ENCODE measurements at places on chromosomes 6 and 20.
A peak's percentile ranks its signal among the peaks of the same experiment; 100 is the strongest.

- DNase-seq = no peak
These were observed 10.0 kb upstream of the L3MBTL3 start for GRCh38 chr6:130008236-130008873.

DNA sequence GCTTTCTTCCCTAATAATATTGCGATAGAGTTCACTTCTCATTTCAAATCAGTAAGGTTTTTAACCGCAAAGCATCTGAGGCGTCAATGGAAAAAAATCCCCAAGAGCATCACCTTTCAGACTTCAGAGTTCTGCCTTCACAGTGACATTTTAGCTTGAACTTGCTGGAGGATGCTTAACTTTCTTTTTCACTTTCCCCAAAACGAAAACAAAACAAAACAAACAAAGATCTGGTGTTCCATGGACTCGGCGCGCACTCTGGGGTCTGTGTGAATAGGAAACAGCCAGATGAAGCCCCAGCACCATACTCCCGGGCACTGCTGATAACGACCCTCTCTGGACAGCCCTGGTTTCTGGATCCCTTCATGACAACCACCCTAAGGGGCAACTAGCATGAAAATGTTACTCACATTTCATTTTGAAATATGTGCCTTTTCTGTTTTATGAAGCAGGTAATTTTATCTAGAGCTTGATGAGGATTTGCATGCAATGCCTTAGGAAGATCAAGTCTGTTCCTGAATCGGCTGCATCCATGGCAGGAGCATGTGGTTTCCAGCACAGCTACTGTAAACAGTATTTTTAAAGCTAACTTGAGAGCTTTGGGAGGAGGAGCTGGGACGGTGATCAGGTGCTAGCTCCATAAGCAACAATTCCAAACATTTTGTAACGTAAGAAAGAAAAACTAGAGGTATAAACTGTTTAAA, 44.5 kb downstream of the RAMACL start:
- no peak for DNase-seq

GRCh38 chr6:36546308-36546919, 865 bp downstream of the STK38 start:
- peak; percentile 33 for DNase-seq

GRCh38 chr6:70371454-70372105, 41.7 kb upstream of the FAM135A start:
- DNase-seq = peak; percentile 60

DNA sequence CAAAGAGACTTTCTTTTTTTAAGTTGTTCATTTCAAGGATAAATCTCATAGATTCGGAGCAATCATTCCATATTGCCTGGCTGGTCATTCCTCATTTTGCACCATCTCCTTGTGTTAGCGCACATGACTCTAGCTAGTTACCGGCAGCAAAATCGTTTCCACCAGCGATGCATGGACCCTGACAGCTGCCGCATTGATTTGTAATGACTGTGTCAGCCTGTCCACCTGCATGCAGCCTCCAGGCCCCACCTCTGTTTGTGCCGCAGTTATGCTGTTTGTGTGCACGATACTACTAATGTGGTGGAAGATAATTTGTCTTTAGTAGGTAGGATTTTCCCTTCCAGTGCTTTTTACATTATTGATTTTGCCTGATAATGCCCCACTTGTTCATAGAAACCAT, 164.0 kb downstream of the TBC1D7 start:
- DNase-seq = no peak

GRCh38 chr20:48047447-48047846, 262.2 kb upstream of the SULF2 start:
- DNase-seq = no peak

DNA sequence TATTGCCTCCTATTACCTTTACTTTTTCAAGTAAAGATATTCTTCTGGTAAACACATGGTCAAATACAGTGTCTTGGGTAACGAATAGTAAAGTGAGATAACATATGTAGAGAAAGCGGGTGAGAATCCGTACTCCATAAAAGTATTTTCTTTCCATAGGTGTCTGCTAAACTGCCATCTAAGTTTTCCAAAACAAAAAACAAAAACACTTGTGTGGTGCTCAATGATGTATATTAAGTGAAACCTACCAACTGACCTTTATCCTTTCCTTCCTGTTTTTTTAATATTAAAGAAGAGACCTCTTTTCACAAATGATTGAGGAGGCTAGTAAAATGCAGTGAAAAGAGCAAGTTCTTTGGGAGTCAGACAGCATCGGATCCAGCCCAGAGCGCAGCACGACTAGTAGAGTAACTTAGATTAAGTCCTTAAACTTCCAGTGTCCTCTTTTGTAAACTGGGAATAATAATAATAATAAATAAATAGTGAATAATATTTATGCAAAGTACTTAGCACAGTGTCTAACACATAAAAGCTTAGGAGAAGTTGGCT, 437 bp upstream of the CDKAL1 start:
- peak; percentile 44 for DNase-seq

DNA sequence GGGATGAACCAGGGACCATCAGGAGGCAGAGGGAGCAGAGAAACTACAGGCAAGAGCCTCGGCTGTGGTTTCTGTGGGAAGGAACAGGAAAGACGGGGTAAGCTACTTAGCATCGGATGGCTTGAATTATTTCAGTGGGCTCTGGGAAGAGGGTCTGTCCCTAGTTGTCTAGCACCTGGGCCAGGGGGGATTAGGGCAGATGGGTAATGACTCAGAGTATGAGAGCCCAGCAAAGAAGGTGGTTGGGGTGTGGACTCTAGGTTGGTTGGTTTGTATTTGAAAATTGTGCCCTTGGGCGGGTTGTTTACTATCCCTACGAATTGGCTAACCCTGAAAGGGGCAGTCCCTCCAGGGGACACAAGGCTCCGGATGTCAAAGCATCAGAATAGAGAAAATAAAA, 148.5 kb upstream of the TAB2 start:
- DNase-seq = no peak

- peak; percentile 74 for DNase-seq
These were observed 28.6 kb downstream of the RALY start for GRCh38 chr20:34022151-34022838.

- no peak for DNase-seq
These were observed 684.6 kb downstream of the DOK5 start for GRCh38 chr20:55160037-55160436.

DNA sequence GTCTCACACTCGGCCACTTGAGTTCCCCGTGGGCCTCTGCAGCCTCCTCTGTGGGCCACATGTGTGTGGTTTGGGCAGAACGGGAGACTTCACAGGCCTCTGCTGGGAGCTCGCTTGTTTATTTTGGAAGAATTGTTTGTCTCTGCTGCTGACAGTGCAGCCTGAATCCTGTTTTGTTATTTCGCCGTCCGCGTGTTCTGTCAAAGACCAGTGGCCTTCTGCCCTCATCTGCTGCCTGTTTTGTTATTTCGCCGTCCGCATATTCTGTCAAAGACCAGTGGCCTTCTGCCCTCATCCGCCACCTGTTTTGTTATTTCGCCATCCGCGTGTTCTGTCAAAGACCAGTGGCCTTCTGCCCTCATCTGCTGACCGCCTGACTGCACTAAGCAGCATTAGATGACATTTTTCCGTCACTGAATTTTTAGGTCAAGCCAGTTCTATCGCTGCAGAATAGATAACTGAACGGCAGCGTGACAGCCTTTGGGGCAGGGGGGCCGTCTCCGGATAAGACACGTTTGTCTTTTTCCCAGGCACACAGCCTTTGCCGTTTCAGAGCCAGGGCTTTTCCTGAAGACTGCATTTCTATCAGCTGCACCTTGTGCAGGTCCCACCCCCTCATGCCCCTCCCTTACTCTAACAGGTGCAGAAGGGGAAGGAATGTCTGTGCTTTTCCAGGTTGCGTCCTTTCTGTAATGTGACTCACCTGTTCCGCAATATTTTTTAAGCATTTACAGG, 158.5 kb upstream of the AFDN start:
- DNase-seq = no peak

- DNase-seq = peak; percentile 17
These were observed at the start of gene GABRR1 for GRCh38 chr6:89217299-89217910. GABRR1 (minus strand) TSS chr6:89217358; CDS start chr6:89217322, 36 bp downstream.

GRCh38 chr6:56793938-56794337, 151.2 kb upstream of the DST start:
- no peak for DNase-seq

- DNase-seq = peak; percentile 42
These were observed 8.1 kb upstream of the ID1 start for GRCh38 chr20:31596831-31597480.

DNA sequence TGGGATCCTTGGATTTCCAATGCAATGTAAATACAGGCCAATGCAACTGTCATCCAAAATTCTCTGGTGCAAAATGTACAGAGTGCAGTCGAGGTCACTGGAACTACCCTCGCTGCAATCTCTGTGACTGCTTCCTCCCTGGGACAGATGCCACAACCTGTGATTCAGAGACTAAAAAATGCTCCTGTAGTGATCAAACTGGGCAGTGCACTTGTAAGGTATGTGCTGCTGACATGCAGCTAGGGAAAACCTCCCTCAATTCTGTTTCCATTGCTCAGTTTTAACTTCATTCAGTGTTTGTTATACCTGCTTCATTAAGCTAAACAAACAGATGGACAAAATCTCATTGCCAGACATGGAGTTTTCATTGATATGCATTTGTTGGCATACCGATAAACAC, 397.1 kb downstream of the ARHGAP18 start:
- DNase-seq = no peak

GRCh38 chr6:45382391-45382790, 4.7 kb upstream of the SUPT3H start:
- DNase-seq = no peak

- DNase-seq = no peak
These were observed 28.6 kb upstream of the SAMD5 start for GRCh38 chr6:147479857-147480256.

GRCh38 chr20:6618051-6618450, 149.4 kb upstream of the BMP2 start:
- DNase-seq = no peak

DNA sequence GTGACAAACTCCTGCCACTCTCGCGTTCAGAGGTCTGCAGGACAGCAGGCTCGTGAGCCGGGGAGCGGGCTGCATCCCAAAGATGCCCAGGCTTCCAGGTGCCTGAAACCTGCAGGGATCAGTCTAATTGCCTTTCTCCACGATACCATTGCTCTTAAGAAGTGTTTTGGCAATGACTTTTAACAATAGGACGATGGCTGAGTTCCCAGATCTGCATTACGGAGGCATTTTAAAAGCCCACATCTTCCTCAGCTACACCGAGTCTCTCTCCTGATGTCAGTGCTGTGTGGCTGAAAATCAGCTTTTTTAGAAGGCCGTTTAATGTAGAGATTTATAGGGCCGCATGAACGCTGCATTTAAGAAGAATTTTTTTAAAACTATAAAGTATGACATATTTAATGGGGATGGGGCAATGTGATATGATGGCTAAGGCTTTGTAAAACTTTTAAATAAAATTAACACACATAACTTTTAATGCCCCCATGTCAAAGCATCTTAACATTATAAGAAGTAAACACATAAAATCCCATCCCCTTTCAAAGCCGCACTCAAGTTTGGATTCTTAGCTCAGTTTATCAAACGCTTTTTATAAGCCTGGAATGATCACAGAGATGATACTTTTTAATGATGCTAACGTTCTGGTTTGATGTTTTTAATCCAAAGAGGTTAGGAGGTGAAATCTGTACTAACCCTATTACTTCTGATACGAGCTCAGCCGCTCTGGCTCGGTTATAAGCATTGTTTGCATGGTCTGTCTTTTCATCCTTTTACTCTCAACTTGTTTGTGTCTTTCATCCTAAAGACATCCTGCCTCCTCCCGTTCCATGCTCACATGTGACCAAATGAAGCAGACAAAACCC, 386.0 kb downstream of the SMOC2 start:
- no peak for DNase-seq

DNA sequence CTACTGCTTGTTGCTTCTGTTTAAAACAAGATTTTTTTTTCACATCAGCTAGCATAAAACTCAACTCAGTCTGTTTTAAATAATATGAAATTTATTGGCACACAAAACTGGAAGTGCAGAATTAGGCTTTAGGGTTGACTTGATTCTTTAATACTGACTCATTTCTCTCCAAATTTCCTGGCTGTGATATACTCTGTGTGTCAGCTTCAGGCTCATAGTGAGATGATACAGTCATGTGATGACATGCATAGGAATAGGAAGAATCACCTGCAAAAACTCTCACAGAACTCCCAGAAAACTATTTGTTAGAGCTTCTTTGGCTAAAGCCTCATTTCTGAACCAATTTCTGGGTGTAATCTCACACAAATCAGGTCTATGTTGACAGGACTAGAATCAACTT, 1068.0 kb upstream of the EPHA7 start:
- DNase-seq = no peak

GRCh38 chr6:11092668-11093375, 812 bp upstream of the SMIM13 start:
- no peak for DNase-seq

DNA sequence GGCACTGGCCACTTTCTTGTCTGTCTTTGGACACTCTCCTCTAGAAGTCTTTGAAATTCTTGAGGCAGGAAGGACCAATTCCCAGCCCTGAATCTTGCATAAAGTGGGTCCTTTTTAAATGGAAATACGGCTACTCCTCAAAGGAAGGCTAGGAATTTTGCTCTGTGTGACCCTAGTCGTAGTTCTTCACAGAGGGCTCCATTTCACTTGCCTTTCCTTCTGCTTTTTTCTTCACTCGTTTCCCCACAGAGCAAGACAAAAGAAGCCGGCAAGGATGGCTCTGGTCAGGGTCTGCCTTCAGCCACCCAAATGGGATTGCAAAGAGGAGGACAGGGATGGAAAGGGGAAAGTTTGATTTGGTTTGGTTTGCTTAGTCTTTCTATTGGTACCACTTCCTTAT, 25.8 kb downstream of the HLA-E start:
- DNase-seq = peak; percentile 72

- no peak for DNase-seq
These were observed 23.4 kb downstream of the FAM217A start for GRCh38 chr6:4055420-4056041.

DNA sequence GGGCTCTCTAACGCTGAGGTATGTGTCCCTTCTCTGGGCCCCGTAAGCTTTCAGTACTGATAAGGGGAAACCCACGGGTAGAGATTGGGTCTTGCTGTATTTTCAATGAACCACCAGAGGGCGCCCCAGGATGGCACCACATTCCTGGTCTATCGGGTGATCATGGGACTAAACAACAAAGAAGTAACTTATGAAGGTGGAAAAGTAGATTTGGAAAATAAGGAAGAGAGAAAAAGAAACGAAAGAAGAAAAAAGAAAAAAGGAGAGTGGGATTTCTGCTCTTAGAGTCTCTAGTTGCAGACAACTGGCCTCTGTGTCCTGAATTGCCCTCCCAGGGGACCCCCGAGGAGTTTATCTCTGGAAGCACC, 93.8 kb downstream of the GMPR start:
- peak; percentile 94 for DNase-seq

DNA sequence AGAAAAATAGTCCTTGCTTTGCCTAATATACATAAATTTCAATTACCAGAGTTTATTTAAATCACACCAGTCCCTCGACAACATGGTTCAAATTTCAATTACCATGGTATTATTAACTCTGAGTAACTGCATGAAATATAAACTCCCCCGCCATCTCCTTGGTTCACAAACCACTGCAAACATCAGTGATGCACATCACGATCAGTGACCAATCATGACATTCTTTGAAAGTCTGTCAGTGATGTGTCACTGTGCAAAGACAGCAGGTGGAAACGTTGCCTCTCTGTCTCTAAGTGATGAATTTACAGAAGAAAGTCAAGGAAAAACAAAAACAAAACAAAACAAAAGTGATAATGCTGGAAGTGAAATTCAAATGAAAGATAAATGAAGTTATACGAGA, 86.7 kb downstream of the TASP1 start:
- no peak for DNase-seq

GRCh38 chr6:9699888-9700287, 715.0 kb downstream of the TFAP2A start:
- no peak for DNase-seq

- no peak for DNase-seq
These were observed 14.4 kb downstream of the REPS1 start for GRCh38 chr6:138973466-138974153.

GRCh38 chr6:24864343-24864742, 65.6 kb upstream of the ARMH2 start:
- no peak for DNase-seq

Measured in GM23338 (cell line).